ENCODE measurements at places on chromosomes 7 and 10. TPM values are rescaled to one million over a fixed set of nuclear protein-coding genes. Genes with fewer than 3 reads are reported as not detected.

MYL10 gene
- total RNA-seq = not detected

NPSR1 gene
- not detected for total RNA-seq

FAM200A gene
- total RNA-seq = 9.3 TPM

MUC3A gene
- not detected for total RNA-seq

IGFBP3 gene
- total RNA-seq = not detected

GJD4 gene
- total RNA-seq = not detected

MYL7 gene
- not detected for total RNA-seq

COL13A1 gene
- total RNA-seq = not detected

SPRN gene
- not detected for total RNA-seq

PPP3CB gene
- 41.4 TPM for total RNA-seq

SUV39H2 gene
- total RNA-seq = 7.4 TPM

CCL24 gene
- total RNA-seq = 1.2 TPM

CALHM1 gene
- total RNA-seq = 0.40 TPM

PRSS37 gene
- total RNA-seq = not detected

OR2A7 gene
- total RNA-seq = 1.9 TPM

SPDYE6 gene
- not detected for total RNA-seq

CDHR3 gene
- 0.56 TPM for total RNA-seq

PSTK gene
- 5.3 TPM for total RNA-seq

PARG gene
- 31.3 TPM for total RNA-seq

AMPH gene
- total RNA-seq = not detected

INHBA gene
- total RNA-seq = not detected

CCDC146 gene
- total RNA-seq = 3.5 TPM

PLAC9 gene
- total RNA-seq = not detected

TMEM225B gene
- total RNA-seq = 1.5 TPM

CYP2E1 gene
- 0.64 TPM for total RNA-seq

ZNF746 gene
- 21.0 TPM for total RNA-seq

TPST1 gene
- 6.5 TPM for total RNA-seq

NODAL gene
- total RNA-seq = not detected

XRCC2 gene
- total RNA-seq = 2.3 TPM

RAB11FIP2 gene
- total RNA-seq = 33.2 TPM

SFRP4 gene
- not detected for total RNA-seq

HMX3 gene
- not detected for total RNA-seq

POU6F2 gene
- 0.24 TPM for total RNA-seq

CALD1 gene
- total RNA-seq = 0.33 TPM

JAKMIP3 gene
- 0.05 TPM for total RNA-seq

HOXA10 gene
- total RNA-seq = not detected

CDK1 gene
- 1.5 TPM for total RNA-seq

SCRN1 gene
- 48.1 TPM for total RNA-seq

TMEM229A gene
- not detected for total RNA-seq

CTAGE6 gene
- 2.2 TPM for total RNA-seq

ITIH2 gene
- not detected for total RNA-seq

CUZD1 gene
- total RNA-seq = 2.2 TPM

UPK3BL2 gene
- total RNA-seq = 45.3 TPM

C7orf33 gene
- not detected for total RNA-seq

ZNF212 gene
- total RNA-seq = 21.0 TPM

CLCN1 gene
- not detected for total RNA-seq

RBM20 gene
- total RNA-seq = 0.02 TPM

UCMA gene
- not detected for total RNA-seq

LRRC18 gene
- not detected for total RNA-seq

SERPINE1 gene
- total RNA-seq = not detected

GIGYF1 gene
- 66.5 TPM for total RNA-seq

DKK1 gene
- total RNA-seq = not detected

NACAD gene
- total RNA-seq = 0.93 TPM
